Kidney (tissue), 22 donors: ENCODE measurements at places on chromosomes 7 and 10. TPM values are rescaled to one million over a fixed set of nuclear protein-coding genes. Genes with fewer than 3 reads are reported as not detected.

LIPJ gene
- not detected for total RNA-seq

ITPRIP gene
- total RNA-seq: 21.6 TPM

FAM180A gene
- 1.7 TPM for total RNA-seq

CALHM3 gene
- total RNA-seq: not detected

ZCWPW1 gene
- total RNA-seq: 3.0 TPM

C10orf105 gene
- 0.35 TPM for total RNA-seq

PDIA4 gene
- 159 TPM for total RNA-seq

HOXA4 gene
- total RNA-seq: 11.2 TPM

DNA sequence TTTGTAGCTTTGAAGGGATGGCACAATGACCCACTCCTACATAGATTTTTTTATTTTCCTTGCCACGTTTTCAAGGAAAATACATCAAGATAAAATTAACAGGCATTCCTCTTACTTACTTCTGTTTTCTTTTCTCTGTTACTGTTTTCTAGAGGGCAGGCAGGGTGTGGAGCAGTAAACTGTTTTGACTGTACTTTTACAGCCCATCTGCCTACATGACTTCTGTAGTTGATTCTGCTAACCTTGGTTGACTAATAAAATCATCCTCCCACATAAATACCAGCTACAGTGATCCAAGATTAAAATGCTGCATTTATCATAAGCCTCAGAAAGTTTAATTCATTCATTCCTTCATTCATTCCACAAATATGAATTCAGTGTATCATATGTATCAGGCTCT, 158.5 kb downstream of the TRIL start:
- DNase-seq: no peak
- H3K27me3 ChIP-seq: no peaks in the 10 kb centered on the region
- no peaks in the 10 kb centered on the region for H3K4me1 ChIP-seq
- H3K36me3 ChIP-seq: no peaks in the 10 kb centered on the region
- no peak overlapping the region for H3K4me3 ChIP-seq

- H3K27me3 ChIP-seq: no peaks in the 10 kb centered on the region
- no peaks in the 10 kb centered on the region for H3K4me1 ChIP-seq
- no peak for DNase-seq
- no peak overlapping the region for H3K4me3 ChIP-seq
- H3K27ac ChIP-seq: no peak overlapping the region
Observed at GRCh38 chr7:147885869-147886268, 704.7 kb upstream of the C7orf33 start.

DNA sequence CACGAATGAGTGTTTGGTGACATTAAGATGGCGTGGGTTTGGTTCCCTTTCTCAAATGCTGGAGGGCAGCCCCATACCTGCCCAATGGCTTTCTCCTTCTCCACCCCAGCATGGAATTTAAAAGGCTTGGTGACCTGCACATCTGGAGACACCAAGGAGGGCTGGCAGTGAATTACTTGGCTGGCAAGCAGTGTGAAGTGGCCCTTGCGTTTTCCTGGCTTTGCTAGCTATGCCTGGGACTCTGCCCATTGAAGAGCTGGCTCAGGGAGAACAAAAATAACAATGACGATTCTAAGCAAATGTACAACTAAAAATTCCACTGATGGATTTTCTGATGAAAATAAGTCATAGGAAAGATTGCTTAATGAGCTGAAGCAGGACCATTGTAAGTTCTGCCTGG, 203.7 kb downstream of the CYP26A1 start:
- H3K36me3 ChIP-seq: no peaks in the 10 kb centered on the region
- DNase-seq: no peak
- no peaks in the 10 kb centered on the region for H3K4me1 ChIP-seq
- H3K27ac ChIP-seq: no peak overlapping the region
- no peaks in the 10 kb centered on the region for H3K27me3 ChIP-seq
- no peak overlapping the region for H3K4me3 ChIP-seq

- DNase-seq: peak; percentile 70
- H3K4me3 ChIP-seq: no peak overlapping the region
- no peaks in the 10 kb centered on the region for H3K36me3 ChIP-seq
- no peak overlapping the region for H3K27ac ChIP-seq
- no peaks in the 10 kb centered on the region for H3K4me1 ChIP-seq
- no peaks in the 10 kb centered on the region for H3K27me3 ChIP-seq
Observed at GRCh38 chr10:79090134-79090803, 21.5 kb downstream of the ZMIZ1 start.

GRCh38 chr10:71138166-71138830, 74.1 kb upstream of the UNC5B start:
- no peak overlapping the region for H3K27ac ChIP-seq
- no peaks in the 10 kb centered on the region for H3K36me3 ChIP-seq
- DNase-seq: peak; percentile 33
- H3K4me1 ChIP-seq: no peaks in the 10 kb centered on the region
- no peaks in the 10 kb centered on the region for H3K27me3 ChIP-seq
- no peak overlapping the region for H3K4me3 ChIP-seq

DNA sequence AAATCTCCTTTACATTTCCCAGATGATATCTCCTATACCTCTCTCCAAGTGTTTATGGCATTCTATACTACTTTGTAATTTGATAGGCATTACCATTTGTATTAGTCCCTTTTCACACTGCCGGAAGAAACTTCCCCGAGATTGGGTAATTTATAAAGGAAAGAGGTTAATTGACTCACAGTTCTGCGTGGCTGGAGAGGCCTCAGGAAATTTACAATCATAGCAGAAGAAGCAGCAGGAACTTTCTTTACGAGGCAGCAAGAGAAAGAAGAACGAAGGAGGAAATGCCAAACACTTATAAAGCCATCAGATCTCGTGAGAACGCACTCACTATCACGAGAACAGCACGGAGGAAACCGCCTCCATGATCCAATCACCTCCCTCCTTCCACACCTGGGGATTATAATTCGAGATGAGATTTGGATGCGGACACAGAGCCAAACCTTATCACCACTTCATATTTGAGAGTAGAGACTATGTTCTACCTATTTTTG, 1194.6 kb downstream of the SORCS1 start:
- no peak overlapping the region for H3K27ac ChIP-seq
- no peaks in the 10 kb centered on the region for H3K27me3 ChIP-seq
- no peaks in the 10 kb centered on the region for H3K36me3 ChIP-seq
- H3K4me1 ChIP-seq: peaks cover 2% of the 10 kb centered on the region

GRCh38 chr7:16399265-16399831, 22.0 kb downstream of the CRPPA start:
- DNase-seq: no peak
- no peak overlapping the region for H3K4me3 ChIP-seq
- no peaks in the 10 kb centered on the region for H3K4me1 ChIP-seq
- H3K36me3 ChIP-seq: peaks cover 4% of the 10 kb centered on the region
- no peak overlapping the region for H3K27ac ChIP-seq

GRCh38 chr7:143375298-143376034, 5.7 kb upstream of the ZYX start:
- H3K27ac ChIP-seq: no peak overlapping the region
- no peaks in the 10 kb centered on the region for H3K27me3 ChIP-seq

- H3K27me3 ChIP-seq: no peaks in the 10 kb centered on the region
- H3K27ac ChIP-seq: no peak overlapping the region
- H3K4me3 ChIP-seq: no peak overlapping the region
Observed at GRCh38 chr10:103814626-103815370, 40.6 kb downstream of the SH3PXD2A start.

GRCh38 chr10:119100434-119101238, 3.3 kb upstream of the DENND10 start:
- H3K27me3 ChIP-seq: no peaks in the 10 kb centered on the region
- no peaks in the 10 kb centered on the region for H3K36me3 ChIP-seq
- no peak overlapping the region for H3K4me3 ChIP-seq

- peaks cover 3% of the 10 kb centered on the region for H3K36me3 ChIP-seq
- peak; percentile 6 for DNase-seq
- peaks cover 8% of the 10 kb centered on the region for H3K27me3 ChIP-seq
- no peaks in the 10 kb centered on the region for H3K4me1 ChIP-seq
- H3K4me3 ChIP-seq: no peak overlapping the region
Observed at GRCh38 chr7:158953912-158954311, 97.6 kb downstream of the DYNC2I1 start.

DNA sequence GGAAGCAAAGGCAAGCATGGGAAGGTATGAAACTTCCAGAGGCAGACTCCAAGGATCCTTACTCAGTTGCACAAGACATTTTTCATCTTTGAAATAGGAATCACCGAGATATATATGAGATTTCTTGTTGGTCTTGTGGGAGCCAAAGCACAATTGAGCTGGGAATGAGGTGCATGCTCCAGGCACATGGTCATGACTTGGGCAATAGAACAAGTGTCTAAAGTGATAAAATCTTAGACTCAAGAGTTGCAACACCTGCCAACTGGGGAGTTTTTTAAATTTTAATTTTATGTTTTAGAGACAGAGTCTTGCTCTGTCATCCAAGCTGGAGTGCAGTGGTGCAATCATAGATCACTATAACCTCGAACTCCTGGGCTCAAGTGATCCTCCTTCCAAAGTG, 169.5 kb upstream of the ADCY1 start:
- H3K27ac ChIP-seq: no peak overlapping the region
- H3K4me1 ChIP-seq: no peaks in the 10 kb centered on the region
- no peak overlapping the region for H3K4me3 ChIP-seq
- no peaks in the 10 kb centered on the region for H3K36me3 ChIP-seq
- no peaks in the 10 kb centered on the region for H3K27me3 ChIP-seq
- no peak for DNase-seq

- no peaks in the 10 kb centered on the region for H3K27me3 ChIP-seq
- DNase-seq: no peak
- no peak overlapping the region for H3K27ac ChIP-seq
- H3K4me3 ChIP-seq: no peak overlapping the region
Observed at GRCh38 chr10:13594641-13595040, 7.9 kb downstream of the PRPF18 start.

DNA sequence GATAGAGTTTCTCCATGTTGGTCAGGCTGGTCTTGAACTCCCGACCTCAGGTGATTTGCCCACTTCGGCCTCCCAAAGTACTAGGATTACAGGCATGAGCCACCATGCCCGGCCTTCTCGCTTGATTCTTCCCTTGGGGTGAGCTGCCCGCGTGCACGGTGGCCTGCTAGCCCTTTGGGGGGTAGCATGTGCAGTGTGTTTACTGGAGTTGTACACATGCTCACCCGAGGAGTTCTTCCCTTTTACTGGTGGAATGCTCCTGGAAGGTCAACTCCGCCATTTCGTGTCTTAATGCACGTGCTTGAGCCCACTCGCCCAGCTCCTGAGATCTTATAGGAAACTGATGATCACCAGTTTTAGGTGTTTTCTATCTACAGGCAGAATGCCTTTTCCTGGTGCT, 17.0 kb upstream of the ADAMTS14 start:
- H3K4me3 ChIP-seq: no peak overlapping the region
- no peaks in the 10 kb centered on the region for H3K36me3 ChIP-seq
- no peaks in the 10 kb centered on the region for H3K27me3 ChIP-seq
- no peaks in the 10 kb centered on the region for H3K4me1 ChIP-seq
- no peak for DNase-seq

DNA sequence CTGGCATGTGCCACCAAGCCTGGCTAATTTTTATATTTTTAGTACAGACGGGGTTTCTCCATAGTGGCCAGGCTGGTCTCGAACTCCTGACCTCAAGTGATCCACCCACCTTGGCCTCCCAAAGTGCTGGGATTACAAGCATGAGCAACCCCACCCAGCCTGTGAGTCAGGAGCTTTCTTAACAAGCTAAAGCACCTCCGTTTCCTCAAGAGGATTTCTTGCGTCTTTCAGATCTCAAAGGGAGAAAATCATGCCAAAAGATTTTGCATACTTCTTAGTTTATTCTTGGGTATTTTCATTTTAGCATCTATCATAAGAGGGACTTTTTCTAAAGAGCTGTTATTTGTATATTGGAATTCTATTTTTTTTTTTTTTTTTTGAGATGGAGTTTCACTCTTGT, 47.9 kb upstream of the FOXK1 start:
- H3K4me3 ChIP-seq: no peak overlapping the region
- H3K4me1 ChIP-seq: no peaks in the 10 kb centered on the region
- H3K27ac ChIP-seq: no peak overlapping the region

DNA sequence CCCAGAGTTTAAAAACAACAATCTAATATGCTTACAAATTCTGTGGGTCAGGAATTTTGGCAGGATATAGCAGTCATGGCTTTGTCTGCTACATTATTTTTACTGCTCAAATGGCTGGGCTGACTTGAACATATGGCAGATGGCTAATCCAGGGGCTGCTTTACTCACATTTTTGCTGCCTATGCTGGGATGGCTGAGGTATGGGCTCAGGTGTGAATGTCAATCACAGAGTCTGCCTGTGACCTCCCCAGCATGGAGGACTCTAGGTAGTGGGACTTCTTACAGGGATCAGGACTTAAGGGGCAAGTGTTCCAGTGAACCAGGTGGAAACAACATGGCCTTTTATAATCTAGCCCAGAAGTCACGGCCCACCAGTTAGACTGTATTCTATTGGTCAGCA, 4.4 kb upstream of the FKBP9 start:
- H3K4me1 ChIP-seq: no peaks in the 10 kb centered on the region
- no peaks in the 10 kb centered on the region for H3K36me3 ChIP-seq
- no peak for DNase-seq
- no peaks in the 10 kb centered on the region for H3K27me3 ChIP-seq
- H3K27ac ChIP-seq: no peak overlapping the region

- no peaks in the 10 kb centered on the region for H3K4me1 ChIP-seq
- H3K4me3 ChIP-seq: no peak overlapping the region
- no peak for DNase-seq
- H3K27me3 ChIP-seq: no peaks in the 10 kb centered on the region
- H3K36me3 ChIP-seq: no peaks in the 10 kb centered on the region
- no peak overlapping the region for H3K27ac ChIP-seq
Observed at GRCh38 chr10:6269953-6270867, 67.5 kb downstream of the PFKFB3 start.

DNA sequence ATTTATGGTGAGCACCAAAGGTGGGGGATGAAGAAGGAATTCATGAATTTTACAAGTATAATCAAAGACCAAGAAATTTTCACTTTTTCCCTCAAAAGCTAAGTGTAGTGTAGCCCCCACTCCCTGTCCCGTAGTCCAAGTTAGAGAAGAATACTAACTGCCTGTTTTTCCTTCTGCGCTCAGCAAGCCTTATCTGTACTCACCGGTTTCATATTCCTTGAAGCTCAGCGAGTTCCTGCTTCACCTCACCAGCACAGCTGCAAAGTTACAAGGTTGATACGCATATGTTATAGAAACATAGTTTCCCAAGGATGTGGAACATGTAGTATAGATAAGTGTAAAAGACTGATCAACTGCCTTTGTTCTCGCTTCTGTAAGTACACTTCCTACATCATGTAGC, 16.0 kb upstream of the ZNF33B start:
- H3K27ac ChIP-seq: no peak overlapping the region
- peaks cover 2% of the 10 kb centered on the region for H3K4me1 ChIP-seq
- no peak for DNase-seq
- H3K36me3 ChIP-seq: no peaks in the 10 kb centered on the region

DNA sequence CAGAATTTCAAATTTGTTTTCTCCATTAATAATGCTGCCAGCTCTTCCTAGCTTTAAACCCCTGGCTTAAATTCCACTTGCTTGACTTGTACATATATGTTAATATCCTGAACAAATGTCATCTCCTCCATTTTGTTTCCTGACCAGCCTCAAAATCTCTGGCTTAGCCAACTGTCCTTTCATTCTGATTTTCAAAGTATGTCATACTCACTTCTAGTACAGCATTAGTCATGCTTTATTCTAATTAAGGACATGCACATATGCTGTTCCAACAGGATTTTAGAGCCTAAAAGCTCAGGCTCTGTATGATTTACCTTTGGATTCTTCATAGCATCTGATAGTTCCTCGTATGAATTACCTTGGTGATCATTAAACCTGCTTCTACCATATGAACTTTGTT, 158.3 kb downstream of the ZNF438 start:
- no peak overlapping the region for H3K27ac ChIP-seq
- H3K4me3 ChIP-seq: no peak overlapping the region
- H3K27me3 ChIP-seq: no peaks in the 10 kb centered on the region
- DNase-seq: no peak
- no peaks in the 10 kb centered on the region for H3K4me1 ChIP-seq

GRCh38 chr10:126225672-126226008, 162.6 kb downstream of the ADAM12 start:
- H3K27me3 ChIP-seq: no peaks in the 10 kb centered on the region
- H3K4me3 ChIP-seq: no peak overlapping the region
- H3K36me3 ChIP-seq: no peaks in the 10 kb centered on the region
- no peak overlapping the region for H3K27ac ChIP-seq
- DNase-seq: peak; percentile 50
